ENCODE measurements at places on chromosomes 5 and 9.

DNA sequence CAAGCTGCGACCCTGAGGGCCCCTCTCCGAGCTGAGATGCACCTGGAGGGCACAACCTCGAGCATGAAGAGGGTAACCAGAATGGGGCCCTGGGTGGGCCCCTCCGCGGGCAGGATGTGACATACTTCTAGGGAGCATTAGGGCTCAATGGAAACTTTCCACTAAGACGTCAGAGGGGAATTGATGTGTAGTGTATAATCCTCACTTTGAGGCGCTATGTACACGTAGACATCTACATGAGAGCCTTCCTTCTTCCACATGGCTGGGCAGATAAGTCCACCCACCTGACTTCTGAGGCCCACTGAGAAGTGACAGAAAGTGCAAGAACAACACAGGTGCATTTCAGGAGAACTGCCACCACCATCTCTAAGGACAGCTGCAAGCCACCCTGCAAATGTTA is 61.0 kb downstream of the DAP start:
- DNase-seq = no peak

DNA sequence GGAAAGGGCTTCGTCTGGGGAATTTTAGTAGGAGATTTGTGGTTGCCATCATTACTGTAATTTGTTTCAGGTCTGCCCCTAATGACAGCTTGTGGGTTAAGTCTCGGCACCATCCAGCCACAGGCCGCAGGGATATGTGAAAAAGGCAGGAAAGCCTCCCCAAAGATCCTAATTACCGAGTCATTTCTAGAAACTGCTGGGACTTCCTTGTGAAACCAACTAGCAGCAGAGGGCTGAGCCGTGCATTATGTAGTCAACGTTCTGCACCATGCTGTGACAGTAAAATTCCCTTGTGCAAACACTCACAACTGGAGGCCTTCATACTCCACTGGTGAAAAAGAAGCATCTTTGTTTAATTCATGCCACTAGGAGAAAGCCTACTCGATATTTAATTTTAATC is 230.3 kb downstream of the MPDZ start:
- no peak for DNase-seq

GRCh38 chr5:1517838-1518237 is 5.9 kb downstream of the LPCAT1 start:
- DNase-seq = no peak

DNA sequence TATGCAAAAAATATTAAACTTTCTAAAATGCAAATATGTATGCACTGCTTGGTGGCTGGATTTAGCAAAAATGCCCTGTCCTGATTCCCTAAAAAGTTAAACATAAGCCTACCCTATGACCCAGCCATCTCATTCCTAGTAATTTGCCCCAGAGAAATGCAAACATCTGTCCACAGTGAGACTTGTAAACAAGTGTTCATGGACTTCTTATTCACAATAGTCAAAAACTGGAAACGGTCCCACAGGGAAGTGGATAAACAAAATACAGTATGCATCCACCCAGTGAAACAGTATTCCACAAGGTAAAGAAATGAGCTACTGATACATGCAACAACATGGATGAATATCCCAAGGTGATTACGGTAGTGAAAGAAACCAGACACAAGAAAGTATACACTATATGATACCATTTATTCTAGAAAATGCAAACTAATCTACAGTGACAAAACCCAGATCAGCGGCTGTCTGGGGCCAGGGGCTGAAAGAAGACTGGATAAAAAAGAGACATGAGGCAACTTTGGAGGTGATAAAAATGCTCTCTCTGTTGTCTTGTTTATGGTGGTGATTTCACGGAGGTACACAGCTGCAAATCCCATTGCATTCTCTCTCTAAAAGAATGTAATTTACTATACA is 277.3 kb downstream of the GLIS3 start:
- DNase-seq = no peak

GRCh38 chr5:37844009-37844408 is 4.2 kb upstream of the GDNF start:
- DNase-seq = no peak

DNA sequence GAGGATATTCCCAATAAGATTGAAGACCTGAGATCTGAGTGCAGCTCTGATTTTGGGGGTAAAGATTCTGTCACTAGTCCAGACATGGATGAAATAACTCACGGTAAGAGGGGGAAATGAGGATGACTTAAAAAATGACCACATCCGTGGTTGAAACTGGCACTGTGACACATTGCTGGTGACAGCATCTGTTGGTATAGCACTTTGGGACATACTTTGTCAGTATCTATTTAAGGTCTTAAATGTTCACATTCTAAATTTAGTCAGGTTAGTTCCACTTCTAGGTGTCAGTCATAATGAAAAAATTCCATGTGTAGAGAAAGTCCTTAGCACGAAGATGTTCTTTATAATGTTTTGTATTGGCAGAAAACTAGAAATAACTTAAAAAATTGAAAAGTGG is 70.9 kb downstream of the GAPVD1 start:
- DNase-seq = no peak

- DNase-seq = no peak
Measured at GRCh38 chr5:32274548-32275395, 38.0 kb downstream of the MTMR12 start.

- DNase-seq = no peak
Measured at GRCh38 chr5:39331861-39332381, 32.4 kb downstream of the C9 start.

- DNase-seq = no peak
Measured at GRCh38 chr9:80134487-80134886, 562.7 kb downstream of the TLE4 start.

DNA sequence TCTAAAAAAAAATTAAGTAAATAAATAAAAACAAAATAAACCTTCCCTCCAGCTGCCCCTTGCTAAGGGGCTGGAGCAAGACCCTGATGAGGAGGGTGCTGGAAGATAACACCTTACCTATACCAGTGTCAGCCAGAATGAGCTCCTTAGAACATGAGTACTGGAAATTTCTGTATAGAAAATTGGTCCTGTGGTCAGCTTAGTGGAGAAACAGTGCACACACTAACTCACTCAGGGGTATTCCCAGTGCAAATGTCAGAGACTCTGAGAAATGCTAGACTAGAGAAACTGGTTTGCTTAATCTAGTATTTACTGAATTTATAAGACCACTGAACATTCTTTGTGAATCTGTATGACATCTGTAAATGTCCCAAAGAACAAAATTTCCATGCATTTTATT is 62.1 kb upstream of the CTXN3 start:
- no peak for DNase-seq

DNA sequence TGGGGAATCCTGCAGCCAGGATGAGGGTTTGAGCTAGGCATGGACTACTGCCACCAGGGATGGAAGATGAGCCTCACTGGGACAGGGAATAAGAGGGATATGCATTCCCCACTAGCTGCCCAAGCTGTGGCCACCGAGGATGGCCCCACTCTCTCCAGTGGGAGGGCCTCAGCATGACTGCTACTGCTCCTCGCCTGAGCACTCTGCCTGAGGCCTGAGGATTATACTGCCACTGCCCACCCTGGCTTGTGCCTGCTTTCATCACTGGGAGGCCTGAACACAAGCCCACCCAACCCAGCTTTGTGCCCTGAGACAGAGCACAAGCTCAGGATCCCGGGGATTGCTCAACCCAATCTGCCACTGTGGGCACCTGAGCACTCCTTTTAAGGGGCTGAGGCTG is 425.6 kb downstream of the RASEF start:
- no peak for DNase-seq

- DNase-seq = no peak
Measured at GRCh38 chr5:162888268-162888667, 549.1 kb upstream of the CCNG1 start.

DNA sequence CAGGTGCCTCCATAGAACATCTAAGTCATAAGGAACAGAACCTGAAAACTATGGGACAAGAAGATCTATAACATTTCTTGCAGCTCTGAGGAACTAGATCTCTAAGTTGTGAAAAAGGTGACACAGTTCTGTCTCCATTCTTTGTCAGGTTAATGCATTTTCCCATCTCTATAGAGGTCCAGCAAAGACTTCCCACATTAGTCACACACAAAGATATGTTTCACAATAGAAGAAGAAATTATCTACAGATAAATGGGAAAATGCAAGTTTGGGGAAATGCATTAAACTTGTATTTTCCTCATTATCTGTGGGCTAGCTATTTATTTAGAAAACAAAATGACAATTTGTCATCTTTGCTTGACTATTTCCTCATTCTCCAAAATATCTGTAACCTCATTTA is 458.6 kb upstream of the PAPPA start:
- DNase-seq = no peak

DNA sequence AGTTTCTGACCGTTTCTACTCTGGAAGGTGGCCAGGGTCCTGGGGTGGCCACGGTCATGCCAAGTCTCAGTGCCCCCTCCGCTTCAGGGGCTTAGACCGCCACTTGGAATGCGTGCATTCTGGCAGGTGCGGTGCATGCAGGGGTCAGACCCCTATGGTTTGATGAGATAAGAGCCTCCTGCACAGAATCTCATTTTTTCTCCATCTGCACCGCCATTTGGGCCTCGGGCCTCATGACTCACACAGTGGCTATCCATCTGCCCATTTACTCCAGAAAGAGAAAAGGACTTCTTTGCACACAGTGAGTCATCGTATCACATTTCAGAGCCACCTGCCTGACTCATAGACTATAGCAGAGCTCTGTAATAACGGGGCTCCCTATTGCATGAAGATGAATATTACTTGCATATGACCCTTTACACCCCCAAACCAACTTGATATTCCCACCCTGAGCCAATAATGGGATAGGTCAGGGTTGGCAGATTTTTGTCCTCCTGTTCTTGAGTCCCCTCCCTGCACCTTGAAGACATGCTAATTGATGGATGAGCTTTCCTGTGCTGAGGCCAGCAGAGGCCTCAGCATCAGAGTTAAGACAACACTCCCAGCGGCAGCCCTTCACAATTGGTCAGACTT is 157.4 kb downstream of the NR3C1 start:
- DNase-seq = no peak

- DNase-seq = no peak
Measured at GRCh38 chr9:115850548-115851304, 302.9 kb upstream of the PAPPA start.

DNA sequence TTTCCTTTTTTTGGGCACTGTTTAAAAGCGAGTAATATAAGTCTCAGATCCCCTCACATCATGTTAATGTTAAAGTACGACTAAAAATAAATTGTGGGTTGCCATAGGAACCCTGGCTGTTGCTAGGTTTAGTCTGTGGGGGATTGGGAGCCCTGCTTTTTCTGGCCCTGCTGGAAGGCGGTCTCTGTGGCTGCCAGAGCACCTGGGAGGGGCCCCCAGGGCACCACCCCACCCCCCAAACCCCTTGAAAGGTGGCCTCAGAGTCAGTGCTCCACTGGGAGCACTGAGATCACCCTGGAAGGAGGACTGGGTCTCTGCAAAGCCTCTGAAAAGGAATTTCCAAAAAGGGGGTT is 66.2 kb upstream of the NEURL1B start:
- no peak for DNase-seq

DNA sequence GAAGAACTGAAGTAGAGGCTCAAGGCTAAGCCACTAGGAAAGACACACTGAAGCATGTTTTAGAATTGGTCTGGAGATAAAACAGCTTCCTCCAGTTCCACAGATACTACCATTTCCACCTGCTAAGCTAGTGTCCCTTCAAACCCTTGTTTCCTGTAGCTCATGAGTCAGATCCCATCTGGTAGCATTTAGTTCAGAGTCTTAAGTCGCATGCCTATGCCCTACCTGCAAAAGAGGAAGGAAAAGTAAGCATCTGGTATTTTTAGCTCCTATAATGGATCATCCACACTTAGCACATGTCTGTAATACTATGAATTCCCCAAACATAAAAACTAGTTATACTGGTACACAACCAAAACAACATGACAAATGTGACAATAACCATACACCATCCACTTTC is 92.1 kb downstream of the CDKN2A start:
- DNase-seq = no peak
